Fibroblast of skin of back (primary cell): ENCODE measurements at places on chromosomes 6 and 20.
A peak's percentile ranks its signal among the peaks of the same experiment; 100 is the strongest.

- no peak for DNase-seq
Observed at GRCh38 chr6:155955038-155955437, 499.4 kb upstream of the NOX3 start.

DNA sequence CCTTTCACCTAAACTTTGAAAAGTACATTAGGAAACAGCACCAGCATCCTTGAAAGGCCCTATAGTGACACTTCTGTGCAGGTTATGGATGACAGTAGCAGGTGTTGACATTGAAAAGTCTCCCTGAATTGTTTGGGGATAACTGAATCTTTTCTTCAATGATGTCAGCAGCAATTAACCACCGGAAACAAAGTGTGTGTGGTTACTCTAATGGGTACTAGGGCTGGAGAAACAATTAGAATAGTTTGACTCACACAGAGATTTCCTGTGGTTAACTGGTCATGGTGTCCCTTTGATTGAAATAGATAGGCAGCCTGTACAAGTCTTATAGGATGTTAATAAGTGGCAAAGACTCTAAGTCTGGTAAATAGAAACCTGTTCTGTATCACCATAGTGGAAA is 189.1 kb downstream of the TBX18 start:
- DNase-seq, result peak; percentile 65

- DNase-seq, result no peak
Observed at GRCh38 chr6:139653111-139653510, 278.7 kb upstream of the CITED2 start.

GRCh38 chr20:45358282-45359068 is 4.5 kb upstream of the SYS1 start:
- peak; percentile 80 for DNase-seq

- DNase-seq, result no peak
Observed at GRCh38 chr6:47405273-47405672, 72.3 kb upstream of the CD2AP start.

- DNase-seq, result no peak
Observed at GRCh38 chr20:21555470-21556120, 41.7 kb upstream of the NKX2-2 start.

DNA sequence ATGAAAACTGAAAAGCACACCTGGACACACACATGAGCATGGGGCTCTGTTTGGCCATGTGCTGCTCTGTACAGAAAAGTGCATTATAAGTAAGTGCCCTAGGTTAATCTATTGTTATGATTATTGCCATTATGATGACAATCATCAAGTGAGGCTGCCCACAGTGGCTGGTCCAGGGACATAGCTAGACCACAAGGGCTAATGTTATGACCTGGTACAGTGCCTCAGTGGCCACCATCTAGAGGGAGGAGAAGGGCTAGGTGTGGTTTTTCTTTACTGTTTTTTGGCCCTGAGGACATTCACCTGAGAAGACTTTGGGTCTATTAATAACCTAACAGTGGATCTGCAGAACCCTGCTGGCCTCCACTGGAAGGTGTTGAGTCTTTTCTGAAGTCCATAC is 86.1 kb downstream of the GJA10 start:
- DNase-seq, result no peak

GRCh38 chr20:64222851-64223525 is 32.6 kb upstream of the PCMTD2 start:
- DNase-seq, result no peak

GRCh38 chr6:30886897-30887255 is 2.6 kb downstream of the DDR1 start:
- DNase-seq, result no peak

- no peak for DNase-seq
Observed at GRCh38 chr6:76553256-76553655, 480.8 kb upstream of the IMPG1 start.

- DNase-seq, result peak; percentile 98
Observed at GRCh38 chr20:52490711-52491430, 299.3 kb upstream of the ZFP64 start.

DNA sequence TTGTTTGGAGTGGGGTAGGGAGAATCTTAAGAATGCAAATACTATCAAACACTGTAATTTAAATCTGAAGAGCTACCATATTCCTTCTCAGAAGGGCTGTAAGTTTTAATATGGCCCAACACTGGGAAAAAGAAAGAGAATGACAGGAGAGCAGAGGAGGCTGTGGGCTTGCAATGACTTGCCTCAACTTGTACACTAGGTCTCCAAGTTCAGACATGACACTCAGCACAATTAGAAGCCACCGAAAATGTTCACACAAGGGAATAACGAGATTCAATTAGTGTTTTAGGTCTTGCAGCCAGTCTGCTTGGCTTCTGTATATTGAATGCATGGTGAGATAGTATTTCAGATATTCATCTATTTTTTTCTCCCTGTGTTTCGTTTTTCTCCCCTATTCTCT is 89.4 kb downstream of the HS3ST5 start:
- DNase-seq, result no peak
